ENCODE measurements at places on chromosomes 11 and 22.

DNA sequence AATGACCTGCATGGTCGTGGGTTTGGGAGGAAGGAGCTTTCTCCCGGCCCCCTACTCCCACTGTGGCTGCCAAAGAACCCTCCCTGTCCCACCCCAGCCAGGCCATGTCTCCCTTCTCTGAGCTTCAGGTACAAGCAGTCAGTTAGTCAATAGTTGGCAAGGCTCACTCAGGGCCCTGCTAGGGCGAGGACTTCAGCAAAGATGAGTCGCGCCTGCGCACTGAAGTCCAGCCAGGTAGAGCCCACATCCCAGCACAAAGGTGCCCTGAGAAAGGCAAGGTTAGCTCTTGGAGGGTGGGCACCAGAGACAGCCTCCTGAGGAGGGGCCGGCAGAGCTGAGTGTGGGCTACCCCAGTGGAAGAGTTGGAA lies 11.1 kb downstream of the C11orf86 start:
- no peak for DNase-seq

- DNase-seq = no peak
Measured at GRCh38 chr22:38135133-38135706, 24.7 kb upstream of the BAIAP2L2 start.

- DNase-seq = no peak
Measured at GRCh38 chr11:3093281-3094191, 36.3 kb upstream of the CARS1 start.

- DNase-seq = peak; percentile 13
Measured at GRCh38 chr11:122159173-122159721, 43.2 kb upstream of the BLID start.

GRCh38 chr22:31923136-31923535 lies 21.2 kb upstream of the YWHAH start:
- no peak for DNase-seq

GRCh38 chr11:89321401-89321800 lies 143.7 kb downstream of the TYR start:
- no peak for DNase-seq

GRCh38 chr22:48906216-48906835 lies 921.3 kb downstream of the BRD1 start:
- DNase-seq = no peak

- no peak for DNase-seq
Measured at GRCh38 chr22:37547251-37547741, 13.0 kb upstream of the CDC42EP1 start.

GRCh38 chr22:48581796-48582469 lies 1245.7 kb downstream of the BRD1 start:
- DNase-seq = peak; percentile 34

DNA sequence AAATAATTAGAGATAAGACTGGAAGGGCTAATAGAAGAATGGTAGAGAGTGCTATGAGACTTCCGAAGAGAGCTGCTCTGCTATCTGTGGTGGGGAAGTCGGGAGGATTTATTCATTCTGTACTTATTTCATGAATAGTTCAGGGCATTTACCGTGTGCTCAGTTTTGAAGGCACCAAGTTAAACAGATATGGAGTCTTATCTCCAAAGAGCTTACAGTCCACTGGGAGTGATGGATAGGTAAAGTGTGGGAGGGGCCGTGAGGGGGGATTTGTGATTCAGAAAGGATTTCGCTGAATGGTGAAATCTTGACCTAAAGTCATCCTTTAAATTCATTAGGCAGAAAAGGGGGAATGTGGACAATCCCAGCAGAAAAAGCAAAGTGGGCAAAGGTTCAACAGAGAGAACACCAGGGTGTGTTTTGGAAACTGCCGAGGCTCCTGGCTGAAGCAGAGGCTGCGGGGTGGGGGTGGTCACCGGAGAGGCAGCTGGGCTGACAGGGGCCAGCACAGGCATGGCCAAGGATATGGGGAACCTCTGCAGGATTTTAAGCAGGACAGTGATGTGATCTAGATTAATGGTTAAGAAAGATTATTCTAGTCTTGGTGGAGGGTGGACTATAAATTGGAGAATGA lies 91.2 kb downstream of the UBASH3B start:
- DNase-seq = no peak

DNA sequence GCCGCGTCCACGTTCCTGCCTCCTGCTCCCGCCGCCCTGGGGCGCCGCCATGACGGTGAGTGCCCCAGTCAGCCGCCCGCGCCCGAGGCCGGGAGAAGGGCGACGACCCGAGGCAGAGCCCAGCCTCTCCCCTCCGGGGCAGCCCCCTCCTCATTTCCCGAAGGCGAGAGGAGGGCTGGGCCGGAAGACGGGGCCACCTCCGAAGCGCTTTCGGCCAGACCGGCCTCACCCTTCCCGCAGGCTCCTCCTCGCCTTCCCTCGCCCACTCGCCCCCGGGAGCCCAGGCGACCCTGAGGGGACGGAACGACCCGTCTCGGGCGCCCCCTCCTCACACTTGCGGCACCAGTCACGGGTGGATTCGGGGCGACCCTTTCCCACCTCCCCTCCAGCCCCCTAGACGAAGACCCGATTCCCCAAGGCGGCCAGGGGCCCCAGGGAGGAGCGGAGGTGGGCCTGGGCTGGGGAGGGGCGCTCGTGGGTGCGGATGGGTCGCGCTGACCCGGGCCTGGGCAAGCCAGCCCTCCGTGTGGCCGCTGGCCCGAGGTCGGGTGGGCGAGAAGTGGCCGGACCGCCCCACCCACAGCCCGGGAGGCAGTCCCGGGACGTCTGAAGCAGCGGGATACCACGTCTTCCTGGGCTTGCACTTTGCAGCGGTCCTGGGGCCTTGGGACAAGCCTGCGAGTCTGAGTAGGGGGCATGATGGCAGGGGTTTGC lies 49.7 kb downstream of the TRIOBP start:
- DNase-seq = peak; percentile 37

- no peak for DNase-seq
Measured at GRCh38 chr11:77178150-77178549, 50.1 kb downstream of the MYO7A start.

GRCh38 chr11:80420374-80420773 lies 979.5 kb upstream of the TENM4 start:
- no peak for DNase-seq

DNA sequence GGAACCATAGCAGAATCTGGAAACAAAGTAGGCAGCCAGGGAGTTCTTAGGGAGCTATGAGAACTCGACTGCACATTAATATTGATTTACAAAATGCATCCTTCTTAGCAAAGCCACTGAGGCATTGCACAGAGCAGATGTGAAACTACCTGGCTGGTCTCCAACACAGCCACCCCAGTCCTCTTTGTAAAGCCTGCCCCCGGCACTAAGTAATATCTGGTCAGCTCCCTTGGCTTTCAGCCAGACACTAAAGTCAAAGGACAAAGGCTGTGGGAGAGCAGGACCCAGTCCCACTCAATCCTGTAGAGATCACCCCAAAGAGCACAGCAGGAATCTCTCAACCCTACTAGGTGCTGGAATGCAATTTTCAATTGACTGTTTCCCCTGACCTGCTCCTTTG lies 12.8 kb downstream of the XRRA1 start:
- DNase-seq = no peak

- DNase-seq = no peak
Measured at GRCh38 chr11:121291319-121291718, 1.3 kb upstream of the SC5D start.

DNA sequence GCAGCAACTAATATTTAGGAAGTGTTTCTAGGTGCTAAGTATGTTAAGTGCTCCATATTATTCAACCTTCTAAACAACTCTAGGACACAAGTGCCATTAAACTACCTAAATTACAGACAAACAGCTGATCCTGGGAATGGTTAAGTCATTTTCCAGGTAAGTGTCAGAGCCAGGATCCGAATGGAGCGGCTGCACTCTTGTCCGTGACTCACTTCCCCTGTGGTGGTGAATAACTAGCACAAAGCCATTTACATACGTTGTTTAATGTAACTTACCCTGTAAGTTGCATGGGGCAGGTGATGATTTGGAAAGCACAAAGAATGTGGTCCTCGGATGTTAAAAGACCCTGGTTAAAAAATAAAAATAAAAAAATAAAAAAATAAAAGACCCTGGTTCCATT lies 8.8 kb upstream of the PRG2 start:
- DNase-seq = no peak

DNA sequence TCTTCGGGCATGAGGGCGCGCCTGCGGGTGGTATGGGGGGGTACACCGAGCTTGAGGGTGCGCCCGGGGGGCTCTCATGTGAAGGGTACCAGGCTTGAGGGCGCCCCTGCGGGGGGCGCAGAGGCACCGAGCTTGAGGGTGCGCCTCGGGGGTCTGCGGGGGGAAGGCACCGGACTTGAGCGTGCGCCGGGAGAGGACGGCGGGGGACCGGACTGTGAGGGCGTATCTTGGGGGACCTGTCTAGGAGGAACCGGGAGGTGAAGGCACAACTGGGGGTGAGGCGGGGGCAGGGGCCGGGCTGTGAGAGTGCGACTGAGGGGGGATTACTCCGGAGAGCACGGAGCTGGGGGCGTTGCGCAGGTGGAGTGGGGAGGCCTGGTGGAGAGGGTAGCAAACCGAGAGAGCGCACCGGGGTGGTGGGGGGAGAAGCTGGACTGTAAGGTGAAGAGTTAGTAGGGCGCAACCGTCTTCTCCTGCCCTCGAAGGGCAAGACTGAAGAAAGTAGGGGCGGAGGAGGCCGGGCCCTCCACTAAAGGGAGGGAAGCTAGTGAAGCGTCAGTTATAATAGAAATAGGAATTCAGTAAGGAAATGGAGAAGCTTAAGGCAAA lies 1.1 kb upstream of the DDX6 start:
- peak; percentile 39 for DNase-seq

GRCh38 chr11:120324932-120325810 lies at the start of gene TLCD5:
TLCD5 (plus strand) TSS chr11:120325299; CDS start chr11:120327442, 2,143 bp downstream.
- DNase-seq = peak; percentile 84

GRCh38 chr11:59212744-59213631 lies at the start of gene MPEG1:
MPEG1 (minus strand) TSS chr11:59212927; CDS start chr11:59212865, 62 bp downstream.
- DNase-seq = no peak

DNA sequence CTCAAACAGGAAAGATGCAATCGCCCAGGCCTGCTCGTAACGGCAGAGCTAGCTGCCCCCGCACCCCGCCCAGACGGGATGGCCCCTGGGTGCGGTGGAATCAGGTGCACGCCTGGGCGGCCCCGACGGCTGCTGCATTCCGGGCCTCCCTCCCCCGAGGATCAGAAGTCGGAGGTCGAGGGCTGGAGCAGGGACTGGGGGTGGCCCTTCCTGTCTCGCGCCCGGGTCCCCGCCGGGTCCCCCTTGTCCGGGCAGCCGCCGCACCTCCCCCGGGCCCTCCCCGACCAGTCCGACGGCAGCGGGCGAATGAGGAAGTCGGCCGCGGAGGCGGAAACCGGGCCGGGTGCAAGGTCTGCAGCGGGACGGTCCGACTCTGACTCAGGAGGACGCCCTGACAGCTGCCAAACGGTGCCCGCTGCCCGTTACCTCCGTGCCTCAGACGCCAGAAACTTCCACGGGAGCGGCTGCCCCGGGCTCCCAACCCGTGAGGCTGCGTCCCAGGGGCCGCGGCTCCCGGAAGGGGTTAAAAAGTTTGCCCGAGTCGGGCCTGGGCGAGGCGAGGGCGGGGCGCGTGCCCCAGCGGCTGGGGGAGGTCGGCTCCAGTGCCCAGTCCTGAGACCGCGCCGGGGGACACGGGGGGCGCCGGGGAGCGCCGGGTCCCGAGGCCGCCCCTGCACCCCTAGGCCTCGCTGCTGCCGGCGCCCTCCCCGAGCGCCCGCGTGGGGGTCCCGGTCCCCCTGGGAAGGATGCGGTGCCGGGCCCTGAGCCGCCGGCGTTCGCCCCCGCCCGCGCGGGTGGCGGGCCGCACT lies 663 bp downstream of the MYH9 start:
- peak; percentile 52 for DNase-seq

DNA sequence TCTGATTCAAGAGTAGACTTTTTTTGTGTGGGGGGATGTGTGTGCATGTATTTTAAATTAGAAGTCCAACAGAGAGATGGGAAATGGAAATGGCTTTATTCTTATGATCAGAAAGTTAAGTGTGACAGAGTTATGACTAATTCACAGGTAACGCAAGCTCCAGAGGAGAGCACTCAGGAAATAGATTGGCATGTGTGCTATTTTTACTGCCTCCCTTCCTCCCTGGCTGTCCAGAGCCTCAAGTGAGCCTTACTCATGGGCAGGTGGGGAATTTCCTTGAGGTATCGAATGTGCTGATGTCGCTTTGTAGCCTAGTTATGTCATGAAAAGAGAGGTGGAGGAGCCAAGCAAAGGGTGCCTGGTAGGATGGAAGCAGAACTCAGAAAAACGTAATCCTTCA lies 70.3 kb upstream of the BDNF start:
- no peak for DNase-seq

- DNase-seq = no peak
Measured at GRCh38 chr11:121657146-121657545, 204.4 kb upstream of the SORL1-AS1 start.

GRCh38 chr11:72041364-72042063 lies 38.8 kb downstream of the NUMA1 start:
- DNase-seq = peak; percentile 52

- DNase-seq = no peak
Measured at GRCh38 chr22:26648528-26649388, 8.6 kb upstream of the MIAT start.

DNA sequence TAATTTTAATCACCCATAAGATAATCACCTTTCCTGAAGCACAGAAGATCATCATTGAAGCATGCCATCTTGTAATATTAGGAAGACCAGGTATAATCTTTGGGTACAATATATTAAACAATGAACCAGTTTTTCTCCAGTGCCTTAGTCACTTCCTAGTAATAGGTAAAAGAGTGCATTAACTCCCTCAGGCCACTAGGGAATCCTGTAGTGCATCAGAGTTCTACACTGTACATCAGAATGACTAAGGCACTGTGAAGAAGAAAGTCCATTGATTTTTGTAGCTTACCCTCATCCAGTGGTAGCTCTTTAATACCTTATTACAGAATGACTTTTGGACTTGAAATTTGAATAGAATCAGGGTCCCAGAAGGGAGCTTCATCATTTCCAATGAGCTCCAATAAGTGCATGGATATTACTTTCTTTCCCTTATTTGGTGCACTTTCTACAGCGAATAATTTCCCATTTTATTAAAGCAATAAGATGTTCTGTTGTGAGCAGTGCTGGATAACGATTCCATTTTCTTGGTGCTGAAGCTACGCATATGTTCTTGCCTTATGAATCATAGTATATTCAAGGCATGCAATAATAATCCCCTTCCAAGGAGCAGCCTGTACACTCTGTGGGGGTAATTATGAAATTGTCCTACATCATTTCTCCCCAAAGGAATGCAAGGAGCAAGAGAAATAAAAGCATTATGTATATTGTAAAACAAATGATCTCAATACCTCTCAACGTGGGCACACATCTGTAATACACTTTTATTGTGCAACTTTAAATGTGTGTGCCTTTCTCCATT lies 4.7 kb downstream of the C11orf87 start:
- DNase-seq = no peak

- no peak for DNase-seq
Measured at GRCh38 chr22:27416511-27417420, 384.8 kb downstream of the MN1 start.

GRCh38 chr11:9905960-9906791 lies 242.3 kb downstream of the SWAP70 start:
- no peak for DNase-seq

- no peak for DNase-seq
Measured at GRCh38 chr11:2149460-2149859, 10.3 kb upstream of the IGF2 start.

GRCh38 chr11:23947883-23948282 lies 549.0 kb upstream of the LUZP2 start:
- DNase-seq = no peak

All from nephron progenitor cell (in vitro differentiated cells).